ENCODE measurements at places on chromosomes 16 and 17.

DNA sequence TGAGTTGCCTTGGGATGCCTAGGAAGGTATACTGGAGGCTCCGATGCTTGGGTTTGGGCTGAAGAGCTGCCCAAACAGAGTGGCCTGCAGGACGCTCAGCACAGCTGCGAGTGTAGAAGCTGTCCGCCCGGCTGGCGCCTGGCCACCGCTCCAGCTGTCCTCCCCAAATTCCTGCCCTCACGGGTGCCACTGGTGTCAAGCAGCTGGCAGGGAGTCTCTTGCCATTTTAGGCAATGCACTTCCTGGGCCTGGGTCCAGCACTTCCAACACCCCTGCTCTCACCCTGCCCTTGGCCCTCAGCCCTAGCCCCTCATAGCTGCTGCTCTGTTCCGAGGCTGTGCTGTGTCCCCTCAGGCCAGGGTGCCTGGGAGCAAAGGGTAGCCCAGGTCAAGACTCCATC is 5.2 kb upstream of the PKMYT1 start:
- no peak for DNase-seq

DNA sequence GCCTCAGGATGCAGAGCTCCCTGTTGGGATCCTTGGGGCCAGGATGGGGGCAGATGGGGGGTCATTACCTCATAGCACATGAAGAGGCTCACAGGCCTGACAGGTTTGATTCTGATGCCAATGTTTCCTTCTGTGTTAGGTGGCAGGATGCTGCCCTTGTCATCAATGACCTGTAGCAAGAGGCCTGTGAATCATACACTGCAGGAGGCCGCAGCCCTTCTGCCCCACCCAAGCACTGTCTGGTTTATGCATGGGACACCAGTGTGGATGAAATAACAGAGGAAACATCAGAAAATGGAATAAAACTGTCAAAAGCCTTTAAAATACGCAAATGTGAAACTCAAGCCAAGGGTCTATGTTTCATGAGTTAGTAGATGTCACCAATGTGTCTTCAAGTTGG is 60.5 kb upstream of the ACSM2B start:
- no peak for DNase-seq

DNA sequence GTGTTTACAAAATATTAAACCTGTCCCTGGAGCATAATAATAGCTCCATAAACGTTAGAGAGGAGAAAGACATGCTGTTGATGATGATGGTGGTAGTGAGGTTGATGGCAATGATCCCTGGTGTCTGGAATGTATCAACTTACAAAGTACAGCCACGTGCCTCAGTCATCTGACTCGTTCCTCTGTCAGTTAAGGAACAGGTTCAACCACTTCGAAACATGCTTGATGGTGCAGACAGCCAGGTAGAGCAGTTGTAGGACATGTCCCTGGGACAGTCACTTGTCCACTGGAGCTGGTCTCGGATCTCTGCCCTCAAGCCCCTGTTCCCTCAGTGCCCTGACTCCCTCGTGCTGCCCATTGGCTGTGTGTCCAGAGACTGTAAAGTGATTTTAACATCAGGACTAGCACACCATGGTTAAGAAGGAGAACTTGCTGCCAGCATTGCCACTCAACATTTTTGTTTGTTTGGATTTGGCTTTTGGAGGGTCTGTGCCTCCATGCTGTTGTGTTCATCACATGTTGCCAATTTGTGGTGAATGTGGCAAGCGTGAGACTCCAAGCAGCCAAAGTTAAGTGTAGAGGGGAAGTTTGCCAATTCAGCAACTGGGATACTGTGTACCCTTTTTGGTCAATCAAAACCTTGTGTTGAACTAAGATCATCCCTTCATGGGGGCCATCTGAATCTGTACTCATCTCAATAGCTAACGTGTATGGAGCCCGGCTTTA is 16.3 kb upstream of the SALL1 start:
- no peak for DNase-seq

GRCh38 chr16:68453816-68454215 is 5.5 kb upstream of the SMPD3 start:
- no peak for DNase-seq

DNA sequence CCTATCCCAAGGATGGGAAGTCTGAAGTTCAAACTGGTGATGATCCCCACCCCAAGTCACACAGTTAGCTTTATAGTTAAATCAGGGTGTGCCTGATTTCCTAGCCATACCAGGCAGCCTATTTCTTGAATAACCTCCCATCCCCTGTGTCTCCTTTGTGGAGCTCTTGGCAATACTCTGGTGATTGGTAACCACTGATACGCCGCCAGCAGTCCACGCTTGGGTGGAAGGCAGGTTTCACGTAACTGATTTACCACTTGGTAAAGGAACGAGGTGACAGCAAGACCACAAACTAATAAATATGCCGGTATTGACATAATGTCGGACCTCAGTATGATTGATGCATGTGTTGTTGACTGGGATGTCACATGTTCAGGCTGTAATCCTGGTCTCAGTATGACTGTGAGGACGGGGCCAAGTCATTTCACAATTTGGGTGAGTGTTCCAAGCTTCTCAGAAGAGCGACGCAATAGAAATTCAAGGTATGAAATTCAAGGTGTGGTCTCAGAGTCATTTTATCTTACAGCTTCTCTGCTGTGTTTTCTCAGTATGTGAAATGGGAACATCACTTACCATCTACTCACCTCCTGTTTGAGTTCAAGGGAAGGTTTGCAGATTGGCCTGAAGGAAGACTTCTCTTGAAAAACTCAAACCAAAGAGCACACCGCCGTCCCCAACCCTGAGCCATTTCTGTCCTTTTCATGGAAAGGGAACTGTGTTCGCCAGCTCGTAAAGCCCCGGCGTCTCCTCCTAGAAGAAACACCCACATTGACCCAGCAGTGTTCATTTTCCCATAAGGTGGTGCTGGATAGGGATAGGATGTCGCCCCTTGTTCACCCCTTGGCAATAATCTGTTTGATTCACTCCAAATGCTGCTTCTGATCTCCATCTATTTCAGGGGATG is 678.9 kb downstream of the WWOX start:
- no peak for DNase-seq

DNA sequence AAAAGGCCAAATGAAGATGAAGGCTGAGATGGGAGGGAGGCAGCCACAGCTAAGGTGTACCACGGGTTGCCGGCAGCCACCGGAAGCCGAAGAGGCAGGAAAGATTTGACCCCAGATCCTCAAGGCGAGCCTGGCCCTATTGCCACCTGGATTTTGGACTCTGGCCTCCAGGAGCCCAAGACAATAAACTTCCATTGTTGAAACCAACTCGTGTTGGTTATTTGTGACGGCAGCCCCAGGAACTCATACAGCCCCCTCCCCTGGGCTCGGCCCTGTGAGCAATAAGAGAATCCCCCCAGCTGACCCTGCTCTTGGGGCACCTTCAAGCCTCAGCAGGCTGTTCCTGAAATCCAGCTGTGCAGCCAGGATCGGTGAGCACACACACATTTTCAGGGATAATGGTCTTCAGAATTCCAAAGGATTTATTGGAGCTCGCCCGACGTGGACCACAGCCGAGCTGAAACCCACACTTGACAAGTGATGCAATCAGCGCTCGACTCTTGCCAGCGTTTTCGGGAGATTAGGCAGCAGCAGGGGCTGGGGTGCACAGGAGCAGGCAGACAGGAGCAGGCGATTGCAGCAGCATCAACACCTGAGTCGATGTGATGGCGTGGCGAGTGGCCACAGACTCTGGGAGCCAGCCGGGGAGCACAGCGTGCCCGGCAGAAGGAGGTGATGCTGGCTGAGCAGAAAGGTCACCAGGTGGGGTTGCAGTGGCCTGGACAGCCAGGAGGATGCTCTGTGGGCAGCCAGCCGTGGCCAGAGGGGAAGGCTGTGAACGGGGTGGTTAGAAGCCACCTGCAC is 22.4 kb upstream of the CBX4 start:
- DNase-seq: no peak

- no peak for DNase-seq
Observed at GRCh38 chr16:10971560-10971961, 27.2 kb downstream of the CLEC16A start.

DNA sequence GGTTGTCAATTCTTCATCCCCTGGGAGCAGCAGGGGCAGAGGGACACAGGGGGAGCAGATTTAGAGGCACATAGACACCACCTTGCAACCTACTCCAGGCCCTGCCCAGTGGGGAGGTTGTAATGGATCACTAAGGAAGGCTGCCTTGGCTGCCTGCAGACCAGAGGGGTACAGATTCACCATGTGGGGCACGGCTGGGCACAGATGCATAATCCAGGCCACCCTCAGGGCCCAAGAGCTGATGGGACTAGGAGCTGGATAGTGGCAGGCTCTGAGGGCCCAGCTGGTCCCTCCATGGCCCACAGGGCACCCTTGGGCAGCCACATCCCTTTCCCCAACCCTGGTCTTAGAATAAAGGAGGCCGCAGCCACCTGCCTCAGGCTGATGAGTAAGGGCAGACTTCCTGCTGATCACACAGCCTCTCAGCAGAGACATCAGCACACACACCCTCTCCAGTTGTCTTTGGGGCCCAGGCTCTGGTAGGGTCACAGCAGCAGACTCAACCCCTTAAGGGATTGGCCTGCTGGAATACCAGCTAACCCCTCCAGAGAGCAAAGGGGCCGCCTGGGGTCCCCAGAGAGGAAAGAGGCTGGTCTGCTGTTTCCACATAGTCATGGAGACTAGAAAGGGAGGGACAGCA is 224.9 kb downstream of the GSG1L start:
- no peak for DNase-seq

GRCh38 chr16:56143666-56144065 is 47.6 kb upstream of the GNAO1 start:
- no peak for DNase-seq

- no peak for DNase-seq
Observed at GRCh38 chr16:78969721-78970120, 630.8 kb downstream of the MAF start.

- no peak for DNase-seq
Observed at GRCh38 chr16:11560701-11561453, 25.8 kb downstream of the LITAF start.

- no peak for DNase-seq
Observed at GRCh38 chr16:58114827-58115825, 14.1 kb downstream of the CFAP20 start.

GRCh38 chr17:81888988-81889595 is 2.3 kb downstream of the ALYREF start:
- DNase-seq: no peak

- no peak for DNase-seq
Observed at GRCh38 chr16:75938818-75939217, 212.5 kb upstream of the CPHXL start.

GRCh38 chr16:5296176-5296575 is 198.6 kb upstream of the EEF2KMT start:
- no peak for DNase-seq

- peak; percentile 55 for DNase-seq
Observed at GRCh38 chr17:18033442-18034099, 5.4 kb downstream of the ATPAF2 start.

DNA sequence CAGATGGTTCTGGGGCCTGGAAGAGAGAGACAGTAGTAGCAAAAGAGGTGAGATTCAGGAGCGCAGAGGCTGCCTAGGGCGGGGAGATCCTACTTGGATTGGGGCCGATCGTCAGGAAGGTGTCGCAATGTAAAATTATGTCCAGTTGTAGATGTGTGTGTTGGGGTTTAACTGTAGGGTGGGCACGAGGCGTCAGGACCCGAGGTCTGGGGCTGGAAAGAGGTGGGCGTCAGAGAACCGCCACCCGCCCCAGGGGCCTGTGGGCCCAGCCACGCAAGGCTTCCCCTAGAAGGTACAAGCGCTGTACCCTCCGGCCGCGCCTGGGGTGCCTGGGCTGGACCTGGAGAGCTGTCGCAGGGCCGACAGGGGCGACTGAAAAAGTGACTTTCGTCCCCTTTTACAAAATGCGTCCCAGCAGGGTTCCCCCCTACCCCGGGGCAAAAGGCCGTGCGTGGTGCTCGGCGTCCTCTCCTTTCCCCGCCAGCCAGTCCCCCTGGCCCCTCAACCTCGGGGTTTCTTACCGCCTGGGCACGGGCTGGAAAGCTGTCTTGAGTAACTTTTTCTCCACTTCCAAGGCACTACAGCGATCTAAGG is 2.8 kb downstream of the IRX3 start:
- DNase-seq: no peak

DNA sequence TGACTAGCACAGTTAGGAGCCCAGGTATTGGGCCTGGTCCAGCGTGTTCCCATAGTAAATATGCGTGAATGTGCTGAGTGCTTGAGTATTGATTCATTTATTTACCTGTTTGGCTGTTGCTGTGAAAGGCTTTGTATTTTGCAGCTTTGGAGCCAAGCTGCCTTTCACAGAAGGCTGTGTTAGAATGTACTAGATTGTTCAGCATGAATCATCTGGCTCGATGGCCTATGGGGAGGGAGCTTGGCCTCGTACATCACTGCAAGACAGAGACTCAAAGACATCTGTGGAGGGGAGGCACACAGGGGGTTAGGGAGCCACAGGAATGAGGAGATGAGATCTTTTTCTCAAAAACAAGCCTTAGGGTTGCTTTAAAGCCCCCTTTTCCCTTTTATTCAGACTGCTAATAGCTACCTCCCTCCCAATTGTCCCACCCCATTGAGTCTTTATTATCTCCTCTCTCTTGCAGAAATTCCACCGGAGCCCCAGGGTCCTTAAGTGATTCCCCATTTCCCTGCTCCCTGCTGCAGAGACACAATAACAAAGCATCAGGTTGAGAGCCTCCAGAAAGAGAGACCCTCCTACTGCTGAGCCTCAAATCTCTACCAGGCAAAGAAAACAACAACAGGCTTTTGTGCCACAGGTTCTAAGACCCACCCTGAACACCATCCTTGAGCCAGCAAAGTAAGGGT is 307.2 kb downstream of the ABCC12 start:
- no peak for DNase-seq

DNA sequence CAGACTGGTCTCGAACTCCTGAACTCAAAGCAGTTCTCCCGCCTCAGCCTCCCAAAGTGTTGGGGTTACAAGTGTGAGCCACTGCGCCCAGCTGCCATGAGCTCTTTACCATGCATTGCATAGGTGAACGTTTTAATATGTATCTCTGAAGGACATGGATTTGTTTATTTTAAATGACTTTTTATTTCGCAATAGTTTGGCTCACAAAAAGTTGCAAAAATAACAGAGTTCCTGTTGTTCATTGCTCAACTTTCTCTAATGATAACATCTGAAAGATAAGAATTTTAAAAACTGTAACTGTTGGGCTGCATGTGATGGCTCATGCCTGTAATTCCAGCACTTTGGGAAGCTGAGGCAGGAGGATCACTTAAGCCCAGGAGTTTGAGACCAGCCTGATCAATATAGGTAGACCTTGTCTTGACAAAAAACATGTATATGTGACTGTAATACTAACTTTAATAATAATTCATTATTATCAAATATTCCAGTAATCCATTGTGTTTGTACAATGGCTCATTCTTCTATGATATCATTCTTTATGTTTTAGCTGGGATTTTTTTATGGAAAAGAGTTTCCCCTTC is 80.1 kb downstream of the ABCC1 start:
- DNase-seq: no peak

GRCh38 chr17:62819511-62820221 is 11.6 kb upstream of the MARCHF10 start:
- DNase-seq: no peak
